ENCODE measurements at places on chromosomes 1 and 21. TPM values are rescaled to one million over a fixed set of nuclear protein-coding genes. Genes with fewer than 3 reads are reported as not detected.

Gene DCST1
- polyA plus RNA-seq: not detected

Gene ADORA3
- polyA plus RNA-seq: not detected

Gene PLEKHN1
- 2.3 TPM for polyA plus RNA-seq

Gene SRGAP2B
- polyA plus RNA-seq: 14.3 TPM

Gene GPR61
- polyA plus RNA-seq: not detected

Gene CTH
- 2.8 TPM for polyA plus RNA-seq

Gene SLC26A9
- polyA plus RNA-seq: not detected

Gene PAPPA2
- 0.06 TPM for polyA plus RNA-seq

Gene HMCN1
- polyA plus RNA-seq: 4.6 TPM

Gene RPE65
- not detected for polyA plus RNA-seq

DNA sequence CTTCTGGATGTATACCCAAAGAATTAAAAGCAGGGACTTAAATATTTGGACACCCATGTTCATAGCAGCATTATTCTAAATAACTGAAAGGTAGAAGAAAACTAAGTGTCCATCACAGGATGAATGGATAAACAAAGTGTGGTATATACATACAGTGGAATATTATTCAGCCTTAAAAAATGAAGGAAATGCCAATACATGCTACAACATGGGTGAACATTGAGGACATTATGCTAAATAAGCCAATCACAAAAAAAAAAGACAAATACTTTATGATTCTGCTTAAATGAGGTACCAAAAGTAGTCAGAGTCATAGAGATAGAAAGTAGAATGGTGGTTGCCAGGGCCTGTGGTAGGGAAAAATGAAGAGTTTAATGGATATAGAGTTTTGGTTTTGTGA is 14.1 kb downstream of the EEIG2 start:
- DNase-seq: no peak
- H3K27ac ChIP-seq: no peak overlapping the region
- H3K27me3 ChIP-seq: no peaks in the 10 kb centered on the region

GRCh38 chr1:158819461-158820443 is 11.4 kb upstream of the MNDA start:
- H3K4me3 ChIP-seq: no peak overlapping the region
- no peaks in the 10 kb centered on the region for H3K36me3 ChIP-seq
- no peaks in the 10 kb centered on the region for H3K4me1 ChIP-seq
- H3K27me3 ChIP-seq: no peaks in the 10 kb centered on the region
- no peak overlapping the region for H3K27ac ChIP-seq

DNA sequence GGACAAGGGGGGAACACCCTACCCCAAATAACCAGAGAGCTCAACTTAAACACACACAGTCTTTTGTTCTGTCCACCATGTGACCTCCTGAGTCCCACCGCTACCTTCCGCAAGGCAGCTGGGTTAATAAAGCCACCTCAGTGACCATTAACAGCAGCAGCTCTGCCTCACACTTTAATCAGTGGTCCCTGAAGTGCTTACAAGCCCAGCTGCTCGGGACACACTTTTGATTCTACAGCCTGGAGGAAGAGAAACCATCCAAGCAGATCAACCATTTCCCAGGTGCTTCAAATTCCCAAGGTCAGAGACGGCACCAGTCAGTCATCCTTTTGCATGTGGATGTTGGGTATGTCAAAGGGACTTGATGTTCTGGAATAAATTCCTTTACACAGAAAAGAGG is 70.1 kb downstream of the KCNJ15 start:
- DNase-seq: no peak
- H3K36me3 ChIP-seq: no peaks in the 10 kb centered on the region
- no peaks in the 10 kb centered on the region for H3K27me3 ChIP-seq
- H3K27ac ChIP-seq: no peak overlapping the region
- peaks cover 5% of the 10 kb centered on the region for H3K4me1 ChIP-seq

GRCh38 chr1:199044191-199044590 is 405.4 kb downstream of the PTPRC start:
- H3K27me3 ChIP-seq: no peaks in the 10 kb centered on the region
- no peaks in the 10 kb centered on the region for H3K4me1 ChIP-seq
- no peak overlapping the region for H3K4me3 ChIP-seq
- no peak overlapping the region for H3K27ac ChIP-seq
- H3K36me3 ChIP-seq: no peaks in the 10 kb centered on the region

DNA sequence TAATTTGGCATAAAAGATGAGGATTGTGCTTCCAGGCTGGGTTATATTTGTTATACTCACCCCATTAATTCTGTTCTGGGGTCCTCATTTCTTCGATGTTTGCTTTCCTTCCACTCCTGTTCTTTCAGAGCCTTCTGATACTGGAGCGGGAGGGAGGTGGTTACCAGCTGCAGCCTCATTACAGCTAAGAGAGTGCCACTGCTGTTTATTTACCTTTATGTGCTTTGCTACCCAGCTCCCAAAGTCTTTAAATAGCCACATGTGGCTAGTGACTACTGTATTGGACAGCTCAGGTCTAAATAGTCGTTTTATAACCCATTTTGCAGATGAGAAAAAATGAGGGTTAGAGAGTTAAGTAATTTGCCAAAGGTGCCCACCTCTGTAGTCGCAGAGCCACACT is 25.1 kb downstream of the PLEKHM2 start:
- no peak overlapping the region for H3K4me3 ChIP-seq
- H3K36me3 ChIP-seq: peaks cover 4% of the 10 kb centered on the region
- H3K27ac ChIP-seq: no peak overlapping the region
- peaks cover 6% of the 10 kb centered on the region for H3K4me1 ChIP-seq
- H3K27me3 ChIP-seq: no peaks in the 10 kb centered on the region
- no peak for DNase-seq

DNA sequence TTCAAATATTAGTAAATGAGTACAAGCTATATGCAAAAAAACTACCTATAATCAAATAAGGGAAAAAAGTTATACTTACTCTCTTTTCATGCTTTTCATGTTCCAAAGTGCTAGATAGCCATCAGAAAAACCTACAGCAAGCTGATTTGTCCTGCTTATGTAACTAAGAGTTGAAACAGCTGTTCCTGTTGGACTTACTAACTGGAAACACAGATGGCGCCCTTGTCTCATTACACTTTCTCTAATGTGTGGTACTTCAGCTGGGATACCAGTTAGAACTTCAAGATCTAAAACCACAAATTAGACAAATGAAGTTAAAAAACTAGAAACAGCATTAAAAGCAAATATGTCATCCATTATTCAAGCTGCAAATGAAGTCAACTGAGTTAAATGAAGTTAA is 24.3 kb downstream of the AHCTF1 start:
- H3K27ac ChIP-seq: no peak overlapping the region
- H3K27me3 ChIP-seq: no peaks in the 10 kb centered on the region
- H3K36me3 ChIP-seq: peaks cover 16% of the 10 kb centered on the region
- no peaks in the 10 kb centered on the region for H3K4me1 ChIP-seq
- no peak overlapping the region for H3K4me3 ChIP-seq

- DNase-seq: peak; percentile 70
- no peaks in the 10 kb centered on the region for H3K27me3 ChIP-seq
- H3K4me3 ChIP-seq: no peak overlapping the region
- no peak overlapping the region for H3K27ac ChIP-seq
These were observed 492.6 kb downstream of the KCNT2 start for GRCh38 chr1:196115646-196116045.

DNA sequence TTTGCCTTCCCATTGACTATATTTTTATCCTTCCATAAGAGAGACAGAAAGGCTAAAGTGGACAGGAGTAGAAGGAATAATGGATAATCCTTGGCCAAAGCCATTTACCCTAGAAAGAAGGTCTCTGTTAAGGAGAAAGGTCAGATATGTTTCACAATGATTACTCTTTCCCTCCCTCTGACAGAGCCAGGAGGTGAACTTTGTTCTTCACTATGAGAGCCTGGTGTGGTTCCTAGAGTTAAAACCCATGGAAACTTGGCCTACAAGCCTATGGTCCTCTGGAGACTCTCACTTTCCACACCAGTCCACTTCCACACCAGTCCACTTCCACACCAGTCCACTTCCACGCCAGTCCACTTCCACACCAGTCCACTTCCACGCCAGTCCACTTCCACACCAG is 479.9 kb upstream of the ZP4 start:
- H3K36me3 ChIP-seq: no peaks in the 10 kb centered on the region
- DNase-seq: no peak
- H3K4me3 ChIP-seq: no peak overlapping the region
- H3K27me3 ChIP-seq: no peaks in the 10 kb centered on the region
- H3K4me1 ChIP-seq: no peaks in the 10 kb centered on the region
- H3K27ac ChIP-seq: no peak overlapping the region

GRCh38 chr1:232793944-232794343 is 11.3 kb upstream of the MAP10 start:
- peak; percentile 74 for DNase-seq
- no peak overlapping the region for H3K27ac ChIP-seq
- H3K36me3 ChIP-seq: no peaks in the 10 kb centered on the region
- H3K4me1 ChIP-seq: peaks cover 4% of the 10 kb centered on the region
- no peaks in the 10 kb centered on the region for H3K27me3 ChIP-seq

DNA sequence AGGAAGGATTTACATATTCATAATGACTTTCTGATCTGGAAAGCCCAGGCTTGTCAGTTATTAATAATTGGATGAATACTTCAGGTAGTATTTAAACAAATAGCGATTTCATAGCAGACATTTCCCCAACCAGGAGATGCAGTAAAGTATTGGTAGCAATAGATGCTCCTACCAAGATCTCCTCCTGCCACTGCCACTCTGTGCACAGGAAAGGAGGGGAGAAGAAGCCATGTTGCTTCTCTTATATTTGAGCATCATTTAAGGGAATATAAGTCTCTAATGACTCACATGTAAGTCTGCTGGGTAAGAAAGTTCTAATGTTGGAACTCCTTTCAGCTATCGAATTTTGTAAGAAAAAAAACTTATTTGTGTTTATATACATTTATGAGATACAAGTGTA is 420 bp upstream of the IFI16 start:
- H3K36me3 ChIP-seq: peaks cover 2% of the 10 kb centered on the region
- peaks cover 13% of the 10 kb centered on the region for H3K4me1 ChIP-seq
- peak overlapping the region; percentile 96 for H3K27ac ChIP-seq
- H3K4me3 ChIP-seq: peak overlapping the region; percentile 90
- no peak for DNase-seq
- no peaks in the 10 kb centered on the region for H3K27me3 ChIP-seq

- DNase-seq: no peak
- no peak overlapping the region for H3K27ac ChIP-seq
- no peaks in the 10 kb centered on the region for H3K4me1 ChIP-seq
- no peaks in the 10 kb centered on the region for H3K27me3 ChIP-seq
These were observed 49.0 kb upstream of the ACTRT2 start for GRCh38 chr1:2972011-2972878.

- no peaks in the 10 kb centered on the region for H3K27me3 ChIP-seq
- H3K4me3 ChIP-seq: no peak overlapping the region
- H3K4me1 ChIP-seq: no peaks in the 10 kb centered on the region
These were observed 64.8 kb upstream of the ZNF648 start for GRCh38 chr1:182126272-182126800.

DNA sequence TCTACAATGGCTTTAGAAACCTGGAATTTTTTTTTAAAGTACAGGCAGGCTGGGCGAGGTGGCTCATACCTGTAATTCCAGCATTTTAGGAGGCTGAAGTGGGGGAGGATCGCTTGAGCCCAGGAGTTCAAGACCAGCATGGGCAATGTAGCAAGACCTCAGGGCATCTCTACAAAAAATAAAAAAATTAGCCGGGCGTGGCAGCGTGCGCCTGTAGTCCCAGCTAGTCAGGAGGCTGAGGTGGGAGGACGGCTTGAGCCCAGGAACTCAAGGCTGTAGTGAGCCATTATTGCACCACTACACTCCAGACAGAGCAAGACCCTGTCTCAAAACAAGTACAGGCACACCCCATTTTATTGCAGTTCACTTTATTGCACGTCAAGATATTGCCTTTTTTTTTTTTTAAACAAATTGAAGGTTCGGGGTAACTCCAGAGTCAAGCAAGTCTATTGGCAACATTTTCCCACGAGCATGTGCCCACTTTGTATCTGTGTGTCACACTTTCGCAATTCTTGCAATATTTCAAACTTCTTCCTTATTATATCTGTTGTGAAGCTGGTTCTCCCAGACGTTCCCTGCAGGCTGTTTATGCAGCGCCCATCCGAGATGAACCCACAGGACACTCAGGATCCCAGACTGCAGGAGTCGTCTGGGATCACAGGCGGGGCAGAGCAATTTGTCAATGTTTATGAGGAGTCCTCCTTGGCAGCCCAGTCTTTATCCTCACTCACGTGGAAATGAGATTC is 4.7 kb downstream of the HES2 start:
- H3K4me3 ChIP-seq: no peak overlapping the region
- peaks cover 53% of the 10 kb centered on the region for H3K27me3 ChIP-seq
- DNase-seq: no peak
- H3K27ac ChIP-seq: no peak overlapping the region

- H3K4me3 ChIP-seq: no peak overlapping the region
- H3K4me1 ChIP-seq: no peaks in the 10 kb centered on the region
- no peak overlapping the region for H3K27ac ChIP-seq
- H3K27me3 ChIP-seq: no peaks in the 10 kb centered on the region
- no peaks in the 10 kb centered on the region for H3K36me3 ChIP-seq
These were observed 104.3 kb downstream of the RYR2 start for GRCh38 chr1:237146241-237146640.

- H3K4me3 ChIP-seq: no peak overlapping the region
- no peaks in the 10 kb centered on the region for H3K27me3 ChIP-seq
- no peaks in the 10 kb centered on the region for H3K36me3 ChIP-seq
These were observed 860.4 kb downstream of the PLA2G4A start for GRCh38 chr1:187689129-187689528.

- no peaks in the 10 kb centered on the region for H3K4me1 ChIP-seq
- DNase-seq: no peak
- H3K36me3 ChIP-seq: no peaks in the 10 kb centered on the region
- peaks cover 17% of the 10 kb centered on the region for H3K27me3 ChIP-seq
These were observed 70.6 kb upstream of the CNTN2 start for GRCh38 chr1:204972426-204972825.

GRCh38 chr21:44310628-44311507 is 11.0 kb downstream of the PFKL start:
- peaks cover 5% of the 10 kb centered on the region for H3K4me1 ChIP-seq
- no peak overlapping the region for H3K4me3 ChIP-seq
- no peak overlapping the region for H3K27ac ChIP-seq
- H3K27me3 ChIP-seq: no peaks in the 10 kb centered on the region
- peaks cover 60% of the 10 kb centered on the region for H3K36me3 ChIP-seq

DNA sequence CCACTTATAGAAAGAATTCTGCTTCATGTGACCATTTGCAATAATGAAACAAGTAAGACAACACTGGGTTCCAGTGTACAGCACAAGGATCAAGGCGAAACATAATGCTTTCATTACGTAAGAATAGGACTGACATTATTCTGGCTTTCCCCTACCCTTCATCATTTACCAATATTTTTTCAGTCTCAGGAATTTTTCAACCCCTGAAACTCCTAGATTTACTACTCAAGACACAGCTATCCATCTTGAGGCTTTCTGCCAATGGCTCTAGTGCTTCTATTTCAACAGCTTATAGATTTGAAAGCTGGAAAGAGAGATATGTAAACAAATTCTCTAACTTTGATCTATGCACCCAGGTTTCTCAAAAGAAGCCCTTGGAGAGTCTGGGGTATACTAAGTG is 48.4 kb downstream of the WLS start:
- no peak overlapping the region for H3K27ac ChIP-seq
- H3K4me3 ChIP-seq: no peak overlapping the region
- no peaks in the 10 kb centered on the region for H3K27me3 ChIP-seq
- peaks cover 12% of the 10 kb centered on the region for H3K36me3 ChIP-seq

DNA sequence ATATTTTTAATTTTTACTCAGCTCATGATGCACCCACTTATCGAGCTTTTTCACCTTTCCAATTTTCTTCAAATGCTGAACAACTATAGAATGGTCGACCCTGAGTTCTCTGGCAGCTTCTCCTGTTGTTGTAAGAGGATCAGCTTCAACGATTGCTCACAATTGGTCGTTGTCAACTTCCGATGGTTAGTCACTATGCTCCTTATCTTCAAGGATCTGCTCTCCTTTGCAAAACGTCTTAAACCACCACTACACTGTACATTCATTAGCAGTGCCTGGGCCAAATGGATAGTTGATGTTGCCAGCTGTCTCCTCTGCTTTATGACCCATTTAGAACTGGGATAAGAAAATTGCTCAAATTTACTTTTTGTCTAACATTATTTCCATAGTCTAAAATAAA is 385.9 kb upstream of the LYPLAL1 start:
- no peaks in the 10 kb centered on the region for H3K27me3 ChIP-seq
- no peak overlapping the region for H3K4me3 ChIP-seq
- no peak overlapping the region for H3K27ac ChIP-seq

All from IMR-90 (cell line).